ENCODE measurements at places on chromosomes 7 and 10.
A peak's percentile ranks its signal among the peaks of the same experiment; 100 is the strongest.

DNA sequence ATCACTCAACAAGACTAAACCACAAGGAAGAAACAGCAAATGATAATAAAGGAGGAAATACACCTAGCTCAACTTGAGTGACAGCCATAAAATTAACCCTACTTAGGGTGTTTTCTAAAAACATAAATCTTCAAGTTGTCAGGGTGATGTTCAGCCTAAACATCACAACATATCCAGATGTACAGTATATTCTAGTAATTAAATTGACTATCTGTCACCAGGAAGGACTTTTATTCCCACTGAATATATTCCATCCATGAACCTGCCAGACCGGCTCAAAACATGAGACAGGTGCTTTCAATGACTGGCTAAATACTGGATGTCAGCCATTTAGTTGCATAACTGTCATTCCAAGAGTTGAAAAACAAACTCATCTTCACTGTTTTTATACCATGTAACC, 298.1 kb upstream of the NEBL start:
- DNase-seq, result no peak

DNA sequence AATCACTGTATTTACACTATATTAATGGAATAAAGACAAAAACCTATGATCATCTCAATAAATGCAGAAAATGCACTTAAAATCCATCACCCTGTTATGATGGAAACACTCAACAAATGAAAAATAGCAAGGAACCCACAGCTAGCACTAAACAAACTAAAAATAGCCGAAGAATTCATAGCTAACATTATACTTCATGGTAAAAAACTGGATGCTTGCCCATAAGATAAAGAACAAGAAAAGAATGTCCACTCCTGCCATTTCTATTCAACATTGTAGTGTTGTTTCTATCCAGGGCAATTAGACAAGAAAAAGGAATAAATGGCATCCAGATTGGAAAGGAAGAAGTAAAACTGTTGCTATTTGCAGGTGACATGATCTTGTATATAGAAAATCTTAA, 142.1 kb downstream of the STK31 start:
- no peak for DNase-seq

- DNase-seq, result no peak
These were observed 174.8 kb downstream of the ZNF248 start for GRCh38 chr10:37682617-37683016.

GRCh38 chr7:86968618-86969017, 90.8 kb downstream of the ELAPOR2 start:
- DNase-seq, result no peak

GRCh38 chr7:23294549-23295400, 4.4 kb upstream of the MALSU1 start:
- DNase-seq, result no peak

GRCh38 chr7:51727441-51727840, 410.8 kb upstream of the COBL start:
- no peak for DNase-seq

DNA sequence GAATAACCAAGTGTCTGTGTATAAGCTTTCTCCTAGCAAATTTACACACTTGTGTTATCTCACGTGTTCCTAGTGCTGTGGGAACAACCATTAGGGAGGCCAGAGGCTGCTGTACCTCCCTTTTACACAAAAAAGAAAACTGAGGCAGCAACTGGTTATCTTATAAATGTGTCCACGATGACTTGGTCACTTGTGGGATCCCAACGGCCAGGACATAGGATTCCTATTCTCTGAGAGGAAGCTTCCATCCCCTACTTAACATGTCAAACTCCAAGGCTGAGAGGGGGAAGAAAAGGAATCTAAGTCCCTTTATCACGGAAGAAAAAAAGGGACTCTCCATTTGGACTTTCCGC, 484 bp downstream of the ZNF438 start:
- DNase-seq, result no peak

GRCh38 chr10:122298598-122299301, 27.7 kb downstream of the BTBD16 start:
- peak; percentile 16 for DNase-seq

DNA sequence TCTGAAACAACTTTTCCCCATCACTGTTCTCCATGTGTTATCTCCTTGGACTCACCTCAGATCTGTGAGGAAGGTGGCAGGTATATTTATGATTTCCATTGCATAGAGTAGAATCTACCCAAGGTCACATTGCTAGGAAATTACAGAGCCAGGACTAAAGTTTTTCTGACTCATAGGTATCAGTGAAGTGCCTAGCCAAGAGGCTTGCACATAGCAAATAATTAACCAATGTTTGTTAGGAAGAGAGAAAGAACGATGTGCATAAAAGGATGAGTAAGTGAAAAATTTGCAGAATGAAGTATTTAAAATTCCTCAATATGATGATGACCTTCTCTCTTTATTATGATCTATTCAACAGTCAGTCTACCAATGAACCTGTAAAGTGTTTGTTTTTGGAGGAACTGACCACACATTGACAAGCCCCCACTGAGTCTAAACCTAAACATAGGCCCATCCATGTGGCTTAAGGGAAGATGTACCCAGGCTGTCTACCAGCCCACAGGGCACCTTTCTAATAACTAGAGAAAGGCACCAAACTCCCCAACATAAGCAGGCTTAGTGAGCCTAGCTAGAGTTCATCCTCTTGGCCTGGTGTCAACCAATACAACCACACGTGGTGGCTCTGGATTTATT, 252.9 kb upstream of the ZMIZ1 start:
- DNase-seq, result no peak

GRCh38 chr10:112584276-112584675, 137.3 kb downstream of the VTI1A start:
- no peak for DNase-seq

- no peak for DNase-seq
These were observed 60.0 kb downstream of the MINDY4 start for GRCh38 chr7:30831227-30831626.

GRCh38 chr7:115471891-115472290, 550.0 kb downstream of the MDFIC start:
- no peak for DNase-seq

DNA sequence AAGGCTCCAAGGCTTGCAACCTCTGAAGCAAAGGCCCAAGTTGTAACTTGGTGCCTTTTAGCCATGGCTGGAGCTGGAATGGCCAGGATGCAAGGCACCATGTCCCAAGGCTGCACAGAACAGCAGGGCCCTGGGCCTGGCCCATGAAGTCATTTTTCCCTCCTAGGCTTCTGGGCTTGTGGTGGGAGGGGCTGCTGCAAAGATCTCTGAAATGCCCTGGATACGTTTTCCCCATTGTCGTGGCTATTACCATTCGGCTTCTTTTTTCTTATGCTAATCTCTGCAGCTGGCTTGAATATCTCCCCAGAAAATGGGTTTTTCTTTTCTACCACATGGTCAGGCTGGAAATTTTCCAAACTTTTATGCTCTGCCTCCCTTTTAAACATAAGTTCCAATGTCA, 234.2 kb downstream of the CDK14 start:
- DNase-seq, result no peak

GRCh38 chr7:1112625-1113547, 25.0 kb downstream of the GPER1 start:
- DNase-seq, result no peak

DNA sequence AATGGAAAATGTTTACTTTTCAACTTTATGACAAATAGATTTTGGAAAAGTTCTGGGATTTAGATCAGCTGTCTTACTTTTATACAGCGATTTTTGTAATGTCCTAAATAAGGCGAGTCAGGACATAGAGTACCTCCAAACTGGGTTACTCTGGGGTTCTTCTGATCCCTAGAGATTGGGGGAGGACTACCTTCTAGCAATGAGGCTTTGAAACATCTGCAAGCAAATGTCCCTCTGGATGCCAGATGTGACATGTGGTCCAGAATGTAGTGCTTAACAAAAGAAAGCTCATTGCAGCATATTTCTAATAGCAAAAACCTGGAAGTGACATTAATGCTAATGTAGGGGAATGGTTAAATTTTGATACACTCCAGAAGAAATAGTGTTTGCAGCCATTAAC, 36.1 kb downstream of the ABRAXAS2 start:
- no peak for DNase-seq

- DNase-seq, result no peak
These were observed 261.3 kb upstream of the MEOX2 start for GRCh38 chr7:15947754-15948153.

DNA sequence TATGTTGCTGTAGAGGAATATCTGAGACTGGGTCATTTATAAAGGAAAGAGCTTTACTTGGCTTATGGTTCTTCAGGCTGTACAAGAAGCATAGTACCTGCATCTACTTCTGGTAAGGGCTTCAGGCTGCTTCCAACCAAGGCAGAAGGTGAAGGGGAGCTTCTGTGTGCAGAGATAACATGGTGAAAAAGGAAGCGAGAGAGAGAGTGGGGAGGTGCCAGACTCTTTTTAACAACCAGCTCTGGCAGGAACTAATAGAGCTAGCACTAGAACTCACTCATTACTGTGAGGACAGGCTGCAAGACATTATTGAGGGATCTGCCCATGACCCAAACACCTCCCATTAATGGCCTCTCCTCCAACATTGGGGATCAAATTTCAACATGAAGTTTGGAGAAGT, 94.5 kb downstream of the KIF20B start:
- DNase-seq, result no peak

GRCh38 chr10:132690401-132690800, 95.5 kb downstream of the NKX6-2 start:
- no peak for DNase-seq

DNA sequence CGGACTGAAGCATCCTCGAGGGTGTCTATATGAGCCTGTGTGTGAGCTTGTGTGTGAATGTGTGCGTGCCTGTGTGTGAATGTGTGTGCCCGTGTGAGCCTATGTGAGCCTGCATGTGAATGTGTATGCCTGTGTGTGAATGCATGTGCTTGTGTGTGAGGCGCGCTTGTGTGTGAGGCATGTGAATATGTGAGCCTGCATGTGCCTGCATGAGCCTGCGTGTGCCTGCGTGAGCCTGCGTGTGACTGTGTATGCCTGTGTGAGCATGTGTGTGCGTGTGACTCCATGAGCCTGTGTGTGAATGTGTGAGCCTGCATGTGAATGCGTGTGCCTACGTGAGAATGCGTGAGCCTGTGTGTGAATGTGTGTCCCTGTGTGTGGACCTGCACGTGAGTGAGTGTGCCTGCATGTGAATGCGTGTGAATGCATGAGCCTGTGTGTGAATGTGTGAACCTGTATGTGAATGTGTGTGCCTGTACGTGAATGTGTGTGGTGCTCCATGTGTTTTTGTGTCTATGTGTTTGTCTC, 33.4 kb downstream of the PDGFA start:
- no peak for DNase-seq

- no peak for DNase-seq
These were observed 33.5 kb upstream of the DDC start for GRCh38 chr7:50598460-50599343.

- DNase-seq, result no peak
These were observed 32.1 kb upstream of the NMT2 start for GRCh38 chr10:15200626-15201025.

GRCh38 chr10:132111871-132112341, 46.2 kb downstream of the JAKMIP3 start:
- DNase-seq, result no peak

- no peak for DNase-seq
These were observed 24.7 kb downstream of the ELN start for GRCh38 chr7:74052628-74053027.

DNA sequence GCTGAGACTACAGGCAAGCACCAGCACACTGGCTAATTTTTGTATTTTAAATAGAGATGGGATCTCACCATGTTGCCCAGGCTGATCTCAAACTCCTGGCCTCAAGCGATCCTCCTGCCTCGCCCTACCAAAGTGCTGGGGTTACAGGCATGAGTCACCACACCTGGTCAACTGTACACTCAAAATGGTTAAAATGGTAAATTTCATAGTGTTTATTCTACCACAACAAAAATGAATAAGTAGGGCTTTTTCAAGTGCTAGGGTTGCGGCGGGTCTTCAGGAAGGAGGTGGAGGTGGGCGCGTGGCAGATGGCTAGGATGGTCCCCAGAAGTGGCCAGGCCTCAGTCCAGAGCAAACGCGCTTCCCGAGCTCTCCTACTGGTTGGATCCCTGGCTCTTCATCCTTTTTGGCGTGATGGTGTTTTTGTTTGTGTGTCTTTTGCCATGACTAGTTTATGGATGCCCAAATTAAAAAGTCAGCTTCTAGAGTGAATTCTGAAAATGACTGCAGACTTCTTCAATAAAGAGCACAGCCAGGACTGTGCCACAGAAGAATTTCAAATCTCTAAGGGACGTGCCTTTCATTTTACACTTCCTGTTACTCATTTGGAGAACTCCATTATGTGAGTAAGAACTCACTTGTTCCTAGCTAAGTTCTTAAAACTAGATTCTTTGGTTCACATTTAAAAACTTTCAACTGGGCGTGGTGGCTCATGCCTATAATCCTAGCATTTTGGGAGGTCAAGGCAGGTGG, 73.9 kb downstream of the TMEM130 start:
- no peak for DNase-seq

DNA sequence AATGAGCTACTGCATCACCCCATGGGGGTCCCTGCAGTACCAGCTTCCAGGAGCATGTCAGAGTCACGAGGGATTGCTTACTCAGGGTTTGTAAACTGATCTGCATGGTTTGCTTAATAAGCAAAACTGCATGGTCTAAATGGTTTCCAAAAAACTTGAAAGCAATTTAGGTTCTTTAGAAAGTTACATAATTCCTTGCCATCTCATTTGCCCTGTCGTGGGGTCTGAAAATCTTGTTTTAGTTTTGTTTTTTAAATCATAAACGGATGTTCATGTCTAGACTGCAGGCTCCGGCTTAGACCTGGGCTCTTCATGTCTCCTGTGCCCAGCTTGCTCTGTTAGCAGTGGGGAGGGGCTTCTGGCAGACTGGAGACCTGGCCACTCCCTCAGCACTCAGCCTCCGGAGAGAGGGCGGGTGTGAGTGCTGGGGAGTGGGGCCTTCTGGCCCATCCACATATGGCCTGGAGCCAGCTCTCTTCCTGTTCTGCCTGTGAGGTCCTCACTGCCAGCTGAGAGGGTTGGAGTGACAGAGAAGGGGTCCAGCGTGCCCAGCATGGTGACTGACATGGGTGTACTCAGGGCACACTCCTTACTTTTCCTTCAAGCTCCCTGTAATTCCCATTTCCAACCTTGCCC, 17.5 kb downstream of the PRF1 start:
- DNase-seq, result no peak

- no peak for DNase-seq
These were observed 257.2 kb upstream of the CACNA2D1 start for GRCh38 chr7:82700741-82701140.

- no peak for DNase-seq
These were observed 67.8 kb downstream of the FRMPD2 start for GRCh38 chr10:48206482-48207250.

GRCh38 chr7:132410385-132410784, 165.9 kb downstream of the PLXNA4 start:
- DNase-seq, result no peak

DNA sequence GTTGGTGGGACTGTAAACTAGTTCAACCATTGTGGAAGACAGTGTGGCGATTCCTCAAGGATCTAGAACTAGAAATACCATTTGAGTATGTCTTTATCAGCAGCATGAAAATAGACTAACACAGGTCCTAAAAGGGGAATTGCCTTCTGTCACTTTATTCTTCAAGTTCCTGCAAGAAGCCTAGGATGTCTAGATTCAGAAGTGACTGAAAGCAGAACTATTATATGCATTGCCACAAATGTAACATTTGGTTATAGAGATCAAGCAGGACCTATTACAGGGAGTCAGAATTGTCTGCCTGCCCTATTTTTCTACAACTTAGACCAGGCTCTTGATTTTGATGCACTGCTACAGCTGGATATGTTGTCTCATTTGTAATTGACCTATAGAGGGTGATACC, 364.7 kb downstream of the SORCS1 start:
- DNase-seq, result no peak

Data from activated CD4-positive, alpha-beta T cell treated with anti-CD3 and anti-CD28 coated beads, Interleukin-2, amount 50 U/mL, for 24 hours (primary cell).